ENCODE measurements at places on chromosomes 2 and 18.

DNA sequence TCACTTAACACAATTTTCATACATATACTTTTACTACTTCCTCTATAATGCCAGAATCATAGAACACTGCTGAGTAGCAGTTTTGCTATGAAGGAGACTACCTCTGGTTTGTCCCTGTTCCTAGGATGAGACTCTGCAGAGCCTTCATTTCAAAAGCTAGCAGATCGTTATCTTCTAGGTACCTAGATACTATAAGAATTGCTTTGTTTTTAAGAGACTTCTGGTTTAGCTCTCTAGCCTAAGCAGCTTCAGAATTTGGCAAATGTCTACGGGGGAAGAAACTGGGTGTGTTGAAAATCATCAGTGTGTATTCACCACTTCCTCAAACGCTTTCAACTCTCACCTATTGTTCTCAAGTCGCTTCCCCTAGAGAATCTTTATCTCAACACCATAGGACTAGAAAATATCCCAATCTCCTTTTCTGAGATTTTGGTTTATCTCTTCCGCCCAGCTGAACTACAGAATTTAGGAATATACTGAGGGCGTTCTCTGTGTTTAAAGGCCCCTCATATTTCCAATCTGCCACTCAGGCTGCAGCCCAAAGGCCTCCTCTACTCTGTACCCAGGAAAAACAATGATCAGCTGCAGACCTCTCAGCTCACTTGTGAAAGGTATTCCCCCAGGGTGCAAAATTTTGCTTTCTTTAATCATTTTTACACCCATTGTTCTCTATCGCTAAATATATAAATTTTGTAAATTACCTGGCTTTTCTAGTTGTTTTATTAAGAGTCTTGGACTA lies 28.7 kb downstream of the SMAD2 start:
- DNase-seq = no peak

DNA sequence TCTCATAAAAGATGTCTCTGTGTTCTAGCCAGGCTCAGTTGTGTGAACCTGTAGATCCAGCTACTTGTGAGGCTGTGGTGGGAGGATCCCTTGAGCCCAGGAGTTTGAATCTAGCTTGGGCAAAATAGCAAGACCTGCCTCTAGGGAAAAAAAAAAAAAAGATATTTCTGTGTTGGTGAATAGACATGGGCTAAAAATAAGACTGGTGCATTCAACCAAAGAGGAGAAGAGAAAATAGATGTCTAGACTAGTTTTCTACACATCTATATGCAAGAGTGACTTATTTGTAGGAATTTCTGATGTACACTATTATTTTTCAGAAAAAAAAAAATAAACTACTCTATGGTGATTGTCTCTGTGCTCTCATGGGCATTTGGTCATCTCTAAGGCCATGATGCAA lies 555.1 kb downstream of the BCL11A start:
- no peak for DNase-seq

DNA sequence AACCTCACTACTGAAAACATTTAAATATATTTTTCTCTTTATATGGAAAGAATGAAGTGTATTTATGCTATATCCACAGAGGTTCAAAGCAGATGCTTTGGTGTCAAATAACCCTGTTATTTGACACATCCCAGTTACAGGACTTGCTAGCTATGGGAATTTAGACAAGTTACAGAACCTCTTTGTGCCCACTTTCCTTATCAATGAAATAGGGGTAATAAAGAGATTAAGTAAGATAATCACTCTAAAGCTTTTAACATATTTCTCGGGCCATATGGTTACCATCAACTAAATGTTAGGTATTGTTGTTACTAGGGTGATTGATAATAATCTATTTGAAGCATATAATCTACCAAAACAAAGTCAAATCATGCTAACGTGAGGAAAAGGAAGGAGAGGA lies 1660.6 kb upstream of the NXPH2 start:
- no peak for DNase-seq

DNA sequence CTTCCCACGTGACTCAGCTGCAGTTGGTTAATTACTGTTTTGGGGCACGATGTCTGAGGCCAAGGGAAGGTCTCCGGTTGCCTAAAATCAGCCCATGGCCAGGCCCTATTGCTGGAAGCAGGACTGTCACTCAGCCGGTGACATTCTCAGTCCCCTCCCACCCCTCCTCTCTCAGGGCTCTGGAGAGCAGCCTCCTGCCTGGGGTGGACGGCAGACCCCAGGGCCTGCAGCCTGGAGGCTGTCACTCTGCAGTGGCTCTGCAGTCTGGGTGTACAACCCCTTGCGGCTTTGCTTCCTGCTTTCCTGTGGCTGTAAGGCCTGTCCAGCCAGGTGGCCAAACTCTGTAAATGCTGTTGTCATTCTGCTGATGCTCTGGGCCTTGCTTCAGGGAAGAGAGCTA lies 32.8 kb downstream of the ZBTB7C start:
- DNase-seq = peak; percentile 71

- no peak for DNase-seq
These were observed 42.3 kb downstream of the CABLES1 start for GRCh38 chr18:23177433-23178072.

DNA sequence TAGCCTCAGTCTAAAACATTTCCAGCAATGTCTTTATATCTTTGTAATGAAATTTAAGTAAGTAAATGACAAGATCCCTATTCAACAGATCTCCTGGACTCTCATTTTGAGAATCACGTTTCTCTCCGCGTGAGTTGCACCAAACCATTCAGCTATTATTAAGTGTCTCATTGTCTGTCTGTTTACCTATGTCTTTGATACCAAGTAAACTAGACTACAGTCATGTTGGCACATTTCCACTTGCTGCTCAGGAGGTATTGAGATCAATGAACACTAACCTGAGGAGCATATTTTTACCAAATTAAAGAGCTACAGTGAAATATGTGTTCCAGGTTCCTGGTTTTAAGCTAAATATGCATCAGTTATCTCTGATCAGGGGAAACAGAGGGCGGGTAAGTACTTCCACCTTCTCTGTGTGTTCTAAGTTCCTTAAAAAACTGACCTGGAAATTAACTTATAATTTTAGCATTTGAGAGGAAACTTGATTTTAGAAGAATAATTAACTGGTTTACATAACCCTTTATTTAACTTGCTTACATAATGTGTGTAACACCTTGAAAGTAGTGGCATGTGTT lies 125.8 kb downstream of the OSBPL6 start:
- no peak for DNase-seq

DNA sequence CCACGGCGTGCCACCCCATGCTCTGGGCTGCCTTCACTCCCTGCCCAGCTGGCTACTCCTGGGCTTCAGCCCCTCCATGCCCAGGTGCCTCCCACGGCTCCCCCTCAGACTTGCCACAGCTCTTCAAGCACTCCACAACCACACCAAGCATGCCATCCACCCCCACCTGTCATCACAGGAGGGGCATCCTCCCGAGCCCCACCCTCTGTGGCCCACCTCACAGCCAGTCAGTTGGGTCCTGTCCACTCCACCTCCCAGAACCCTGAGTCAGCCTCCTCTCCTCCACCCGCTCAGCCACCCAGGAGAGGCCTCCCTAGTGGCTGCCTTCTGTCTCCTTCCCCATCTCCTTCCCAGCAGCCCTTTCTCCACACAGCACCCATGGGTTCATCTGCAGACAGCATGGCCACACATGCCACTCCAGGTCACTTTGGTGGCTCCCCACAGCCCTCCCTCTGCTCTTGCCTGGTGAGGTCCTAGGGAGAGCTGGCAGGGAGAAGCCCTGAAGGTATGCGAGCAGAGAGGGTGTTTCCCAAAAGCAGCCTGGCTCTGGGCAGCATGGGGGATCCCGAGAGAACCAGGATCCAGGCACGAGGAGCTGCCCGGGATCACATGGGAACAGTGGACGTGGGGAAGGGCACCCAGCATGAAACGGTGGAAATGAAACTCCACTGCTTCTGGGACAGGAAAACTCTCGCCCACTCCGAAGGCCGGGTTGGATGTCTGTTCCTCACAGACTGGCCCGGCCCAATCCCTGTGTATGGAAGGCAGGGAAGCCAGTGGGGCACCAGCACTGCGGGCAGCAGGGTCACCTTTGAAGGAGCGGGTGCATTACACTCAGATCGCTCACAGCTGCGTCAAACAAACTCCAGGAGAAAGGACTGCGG lies 2.7 kb downstream of the LIMS2 start:
- DNase-seq = no peak

DNA sequence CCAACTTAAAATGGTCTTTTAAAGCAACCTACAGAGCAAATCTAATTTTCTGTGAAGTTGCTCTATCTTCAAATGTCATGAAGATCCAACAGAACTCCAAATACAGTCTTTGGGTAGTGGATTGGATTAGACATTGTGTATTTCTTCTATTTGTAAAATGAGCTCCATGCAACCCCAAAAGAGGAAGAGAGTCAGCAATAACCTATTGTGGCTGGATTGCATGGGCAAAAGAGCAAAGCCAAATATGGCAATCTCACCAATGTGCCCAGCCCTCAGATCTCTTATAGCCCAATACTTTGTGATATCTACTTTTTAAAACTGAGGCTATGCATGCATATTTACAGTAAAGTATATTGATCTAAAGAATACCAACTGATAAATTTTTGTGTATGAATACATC lies 146.3 kb downstream of the TXNL1 start:
- DNase-seq = no peak

- no peak for DNase-seq
These were observed 737.6 kb downstream of the SLC4A3 start for GRCh38 chr2:220365023-220365422.

DNA sequence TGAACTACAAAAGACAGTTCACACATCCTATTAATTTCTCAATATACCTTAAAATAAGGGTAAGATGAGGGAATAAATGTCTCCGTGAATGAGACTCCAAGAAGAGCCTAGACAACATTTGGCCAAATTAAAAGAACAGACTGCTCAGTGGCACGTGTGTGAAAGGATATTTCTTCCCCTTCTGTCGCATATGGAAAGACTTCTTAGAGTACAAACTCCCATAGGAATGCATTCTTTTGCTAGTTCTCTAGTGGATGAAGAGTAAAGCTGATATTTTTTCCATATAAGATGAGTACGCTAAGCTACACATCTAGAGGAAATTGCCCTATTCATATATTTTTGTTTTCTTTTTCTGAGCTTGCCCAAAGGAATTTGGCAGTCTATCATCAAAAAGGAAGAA lies 710.0 kb upstream of the ID2 start:
- no peak for DNase-seq

GRCh38 chr18:36379435-36379984 lies 82.0 kb downstream of the FHOD3 start:
- no peak for DNase-seq

GRCh38 chr18:2240311-2240705 lies 331.0 kb downstream of the METTL4 start:
- DNase-seq = no peak

DNA sequence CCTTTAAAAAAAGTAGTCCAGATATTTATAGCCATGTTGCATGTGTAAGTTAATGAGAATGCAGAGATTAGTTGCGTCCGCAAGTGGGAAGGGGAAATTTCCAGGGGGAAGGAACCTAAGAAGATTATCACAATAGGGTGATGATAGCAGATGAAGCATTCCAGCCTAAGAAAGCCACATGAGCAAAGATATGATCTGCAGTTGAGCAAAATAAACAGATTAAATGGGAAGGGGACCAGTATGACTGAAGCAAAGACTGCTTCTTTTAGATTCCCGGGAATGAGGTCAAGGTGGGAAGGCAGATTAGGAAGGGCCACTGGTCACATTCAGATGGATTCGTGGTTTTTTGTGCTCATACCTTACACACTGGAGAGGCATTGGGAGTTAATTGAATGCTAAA lies 154.6 kb upstream of the CDH2 start:
- no peak for DNase-seq

GRCh38 chr2:74778381-74779264 lies 55.3 kb upstream of the HK2 start:
- DNase-seq = peak; percentile 87

DNA sequence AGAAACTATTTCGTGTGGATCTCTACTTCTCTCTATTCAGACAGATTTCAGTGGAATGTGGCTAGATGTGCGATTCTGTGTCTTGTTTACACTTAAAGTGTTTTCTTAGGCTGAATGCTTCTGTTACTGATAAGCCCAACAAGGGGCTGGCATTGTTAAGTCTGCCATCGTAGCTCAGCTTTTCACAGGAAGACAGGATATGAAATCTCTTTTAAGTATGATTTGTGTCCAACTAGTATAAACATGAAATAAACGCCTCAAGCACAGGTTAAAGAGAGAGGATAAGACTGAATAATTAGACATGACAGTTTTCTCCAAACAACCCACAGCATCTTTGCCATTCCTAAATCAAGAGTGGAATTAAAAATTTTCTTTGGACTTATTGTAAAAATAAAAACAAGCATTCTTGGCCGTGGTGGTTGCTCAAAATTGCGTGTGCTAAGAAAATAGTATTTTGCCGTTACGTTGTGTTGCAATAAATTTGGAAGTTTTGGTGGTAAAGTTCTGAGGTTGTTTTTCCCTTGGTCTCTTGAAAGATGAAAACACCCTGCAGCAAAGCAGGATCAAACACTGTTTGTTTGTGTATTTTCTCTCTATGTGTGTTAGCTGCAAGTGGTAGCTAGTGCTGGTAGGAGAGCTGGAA lies 1.0 kb downstream of the VIT start:
- DNase-seq = no peak

- no peak for DNase-seq
These were observed 46.0 kb upstream of the SEC11C start for GRCh38 chr18:59093668-59094067.

- no peak for DNase-seq
These were observed 321.0 kb upstream of the NRP2 start for GRCh38 chr2:205361272-205361671.

DNA sequence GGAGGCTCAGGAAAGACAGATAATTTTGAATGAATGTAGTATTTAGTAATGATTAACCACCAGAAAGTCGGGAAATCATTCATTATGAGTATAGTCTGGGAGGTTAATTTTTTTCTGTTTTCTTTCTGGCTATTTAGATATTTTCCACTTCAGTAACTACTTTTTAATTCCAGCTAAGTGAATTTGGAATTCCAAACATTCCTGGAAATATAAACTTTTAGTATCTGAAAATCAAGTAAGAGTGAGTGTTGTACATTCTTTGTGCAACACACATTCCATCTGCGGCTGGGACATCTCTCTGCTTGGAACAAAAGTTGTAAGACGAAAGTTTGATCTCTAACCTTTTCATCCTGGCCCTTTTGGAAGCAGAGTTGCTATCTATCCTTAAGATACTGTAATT lies 275.7 kb upstream of the SPRED2 start:
- DNase-seq = no peak

Data from neural progenitor cell (in vitro differentiated cells).